AG20443 (cell line): ENCODE measurements at places on chromosomes 1 and 21.

- DNase-seq, result no peak
Observed at GRCh38 chr1:116824631-116825206, 70.5 kb downstream of the CD2 start.

- DNase-seq, result no peak
Observed at GRCh38 chr1:246622035-246622652, 55.9 kb downstream of the CNST start.

- no peak for DNase-seq
Observed at GRCh38 chr21:35711661-35712060, 348.7 kb downstream of the SETD4 start.

DNA sequence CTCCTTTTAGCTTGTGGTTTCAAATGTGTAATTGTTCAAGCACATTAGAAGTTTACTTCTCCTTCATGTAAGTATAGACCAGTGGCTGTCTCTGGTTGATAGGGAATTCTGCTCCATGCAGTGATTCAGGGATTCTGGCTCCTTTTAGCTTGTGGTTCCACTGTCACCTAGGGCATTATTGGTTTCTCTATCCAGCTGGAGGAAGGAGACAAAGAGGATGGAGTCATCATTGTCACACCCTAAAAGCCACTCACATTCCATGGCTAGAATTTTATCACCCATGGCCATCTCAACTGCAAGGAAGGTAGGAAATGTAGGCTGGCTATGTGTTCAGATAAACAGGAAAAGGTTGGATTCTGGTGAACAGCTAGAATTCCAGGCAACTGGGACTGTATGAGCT, 131.2 kb downstream of the URB2 start:
- no peak for DNase-seq

GRCh38 chr1:155085504-155086127, 7.0 kb downstream of the EFNA3 start:
- peak; percentile 66 for DNase-seq

DNA sequence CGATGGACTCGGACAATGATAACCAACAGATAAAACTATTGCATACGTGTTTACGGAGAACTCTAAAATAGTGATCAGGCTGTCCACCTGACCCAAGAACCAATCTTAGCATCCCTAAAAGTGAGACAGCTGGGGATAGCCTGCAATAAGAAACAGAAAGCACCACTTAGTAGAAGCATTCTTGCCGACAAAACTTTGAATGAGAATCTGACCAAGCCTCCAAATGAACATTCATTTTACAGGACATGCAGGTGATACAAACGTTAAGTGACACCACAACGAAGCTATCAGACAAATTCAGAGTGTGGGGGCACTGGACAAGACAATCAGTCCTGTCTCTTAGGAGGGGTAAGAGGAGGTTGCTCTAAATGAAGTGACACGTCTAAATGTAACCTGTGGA, 1.2 kb downstream of the PSMG1 start:
- no peak for DNase-seq

DNA sequence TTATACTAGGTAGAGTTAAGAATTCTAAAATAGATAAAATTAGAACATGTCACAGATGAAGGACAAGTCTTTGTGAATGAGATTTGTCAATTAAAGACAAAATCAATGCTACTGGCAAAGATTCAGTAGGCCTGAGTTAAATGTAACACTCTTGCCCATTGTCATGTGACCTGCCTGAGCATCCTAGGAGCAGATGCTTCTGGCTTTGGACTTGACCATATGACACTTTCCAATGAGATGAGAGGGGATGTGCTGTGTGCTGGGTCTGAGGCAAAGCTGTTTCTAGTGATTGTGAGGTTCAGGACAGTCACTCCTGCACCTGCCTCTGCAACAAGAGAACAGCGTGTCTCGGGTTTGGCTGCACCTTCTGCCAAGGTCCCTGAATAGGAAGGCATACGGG, 144.9 kb downstream of the HIVEP3 start:
- DNase-seq, result no peak

DNA sequence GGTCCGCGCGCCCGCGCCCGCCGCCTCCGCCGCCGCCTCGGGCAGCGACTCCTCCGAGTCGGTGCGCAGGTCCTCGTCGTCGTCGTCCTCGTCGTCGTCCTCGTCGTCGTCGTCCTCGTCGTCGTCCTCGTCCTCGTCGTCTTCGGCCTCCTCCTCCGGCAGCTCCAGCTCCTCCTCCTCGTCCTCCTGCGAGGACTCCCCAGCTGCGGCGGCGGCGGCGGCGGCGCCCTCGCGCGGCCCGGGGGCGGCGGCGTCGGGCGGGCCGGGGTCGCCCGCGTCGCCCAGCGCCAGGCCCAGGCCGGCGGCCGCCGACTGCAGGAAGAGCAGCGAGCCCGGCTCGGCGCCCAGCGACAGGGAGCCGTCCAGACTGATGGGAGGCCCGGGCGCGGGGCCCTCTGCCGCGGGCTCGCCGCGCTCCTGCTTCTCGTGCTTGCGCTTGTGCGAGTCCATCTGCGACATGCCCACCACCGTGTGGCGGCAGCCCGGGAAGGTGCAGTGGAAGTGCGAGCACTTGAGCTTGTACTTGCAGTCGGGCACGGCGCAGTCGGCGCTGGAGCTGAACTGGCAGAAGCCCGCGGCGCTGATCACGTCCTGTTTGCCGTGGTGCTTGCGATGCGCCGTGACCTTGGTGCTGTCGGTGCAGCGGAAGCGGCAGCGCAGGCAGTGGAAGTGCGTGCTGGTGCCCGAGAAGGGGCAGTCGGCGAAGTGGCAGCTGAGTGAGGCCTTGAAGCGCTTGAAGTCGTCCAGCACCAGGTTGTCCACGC, 157.3 kb downstream of the CASZ1 start:
- DNase-seq, result no peak

- no peak for DNase-seq
Observed at GRCh38 chr1:18336801-18337200, 143.9 kb upstream of the KLHDC7A start.
